ENCODE measurements at places on chromosomes 11 and 22.

- DNase-seq: no peak
Measured at GRCh38 chr11:44708009-44708408, 18.8 kb upstream of the TSPAN18 start.

DNA sequence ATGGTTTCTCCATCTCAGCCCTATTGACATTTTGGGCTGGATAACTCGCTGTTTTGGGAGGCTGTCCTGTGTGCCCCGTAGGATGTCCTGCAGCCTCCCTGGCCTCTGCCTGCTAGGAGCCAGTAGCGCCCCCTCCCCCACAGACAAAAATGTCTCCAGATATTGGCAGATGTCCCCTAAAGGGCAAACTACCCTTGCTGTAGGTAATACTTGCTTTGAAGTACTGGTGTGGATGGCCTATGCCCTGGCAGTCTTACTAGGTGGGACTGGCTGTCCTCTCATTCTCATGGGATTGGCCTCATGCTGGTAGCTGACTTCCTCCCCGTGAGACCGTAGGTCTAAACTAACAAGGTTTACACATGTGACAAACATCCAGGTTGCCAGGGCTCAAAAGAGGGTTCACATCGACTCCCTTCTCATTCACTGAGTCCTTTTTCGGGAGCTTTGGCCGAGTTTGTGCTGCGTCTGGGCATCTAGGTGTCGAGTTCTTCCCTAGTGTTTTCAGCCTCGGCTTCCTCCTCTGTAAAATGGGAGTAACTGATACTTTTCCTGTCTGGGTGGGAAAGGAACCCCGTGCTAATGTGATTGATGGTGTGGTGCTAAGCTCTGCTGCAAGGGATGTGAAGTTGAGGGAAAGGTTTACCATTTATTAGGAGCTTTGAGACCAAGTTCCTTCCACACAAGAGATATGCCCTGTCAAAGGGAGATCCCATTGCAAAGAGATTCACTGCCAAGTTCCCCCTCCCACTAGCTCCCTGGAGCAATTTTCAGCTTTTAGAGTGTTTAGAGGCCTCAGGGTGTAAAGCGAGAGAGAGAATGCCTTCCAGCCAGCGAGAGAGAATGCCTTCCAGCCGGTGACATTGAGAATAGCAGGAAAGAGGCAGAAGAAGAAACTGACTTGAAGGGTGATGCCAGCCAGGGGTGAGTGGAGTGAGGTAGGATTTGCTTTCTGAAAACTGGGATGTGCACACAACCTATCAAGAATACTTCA, 17.0 kb downstream of the PTPRJ start:
- no peak for DNase-seq

GRCh38 chr11:66614073-66614472, 2.4 kb upstream of the RBM14 start:
- no peak for DNase-seq

GRCh38 chr11:75342966-75343870, 8.2 kb downstream of the ARRB1 start:
- DNase-seq: peak; percentile 75

- no peak for DNase-seq
Measured at GRCh38 chr11:26268980-26269660, 62.8 kb upstream of the ANO3 start.

DNA sequence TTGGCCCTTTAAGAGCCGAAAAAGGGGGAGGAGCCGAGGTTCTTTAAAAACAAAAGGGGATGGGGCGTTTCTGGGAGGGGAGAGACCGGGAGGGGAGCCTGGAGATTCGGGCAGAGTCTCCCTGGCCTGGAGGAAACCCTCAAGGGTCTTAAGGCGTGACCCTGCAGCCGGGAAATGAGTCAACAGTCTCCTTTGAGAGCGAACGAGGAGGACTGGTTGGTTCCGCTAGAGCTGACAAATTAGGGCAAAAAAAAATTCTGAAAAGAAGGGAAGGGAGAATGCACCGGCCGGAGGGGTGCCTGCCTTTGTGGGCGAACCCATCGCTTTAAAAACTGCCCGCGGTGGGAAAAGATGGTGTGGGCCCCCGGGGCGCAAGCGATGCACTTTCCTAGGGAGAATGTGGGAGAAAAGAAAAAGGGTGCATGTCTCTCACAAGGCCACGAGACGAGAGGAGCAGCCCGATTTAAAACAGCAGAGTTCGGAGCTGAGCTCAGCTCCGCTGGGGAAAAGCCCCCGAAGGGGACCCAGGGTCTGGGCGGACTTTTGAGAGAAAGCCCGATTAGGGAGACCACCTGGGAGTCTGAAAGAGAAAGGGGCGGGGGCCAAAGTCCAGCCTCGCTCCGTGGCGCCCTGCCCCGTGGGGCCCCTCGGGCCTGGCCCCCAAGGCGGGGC, 874 bp downstream of the ZFTA start:
- peak; percentile 71 for DNase-seq

DNA sequence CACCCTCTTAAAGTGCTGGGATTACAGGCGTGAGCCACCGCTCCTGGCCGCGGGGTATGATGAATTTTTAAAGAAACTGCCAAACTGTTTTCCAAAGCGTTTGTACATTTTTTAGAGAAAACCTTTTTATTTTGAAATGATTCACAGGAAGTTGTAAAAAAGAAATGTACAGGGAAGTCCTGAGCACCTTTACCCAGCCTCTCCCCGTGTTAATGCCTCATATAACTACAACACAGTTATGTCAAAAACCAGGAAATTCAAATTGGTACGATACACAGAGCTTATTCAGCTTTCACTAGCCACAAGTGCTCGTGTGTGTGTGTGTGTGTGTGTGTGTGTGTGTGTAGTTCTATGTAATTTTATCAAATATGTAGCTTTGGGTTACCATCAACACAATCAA, 7.0 kb upstream of the FAM118A start:
- DNase-seq: no peak

- DNase-seq: peak; percentile 52
Measured at GRCh38 chr22:49548356-49549202, 279.1 kb downstream of the BRD1 start.

GRCh38 chr11:108508653-108509593, 10.7 kb upstream of the POGLUT3 start:
- no peak for DNase-seq

- no peak for DNase-seq
Measured at GRCh38 chr11:65204143-65204542, 22.4 kb downstream of the CAPN1 start.

GRCh38 chr11:134157451-134157850, 66.3 kb downstream of the NCAPD3 start:
- no peak for DNase-seq

DNA sequence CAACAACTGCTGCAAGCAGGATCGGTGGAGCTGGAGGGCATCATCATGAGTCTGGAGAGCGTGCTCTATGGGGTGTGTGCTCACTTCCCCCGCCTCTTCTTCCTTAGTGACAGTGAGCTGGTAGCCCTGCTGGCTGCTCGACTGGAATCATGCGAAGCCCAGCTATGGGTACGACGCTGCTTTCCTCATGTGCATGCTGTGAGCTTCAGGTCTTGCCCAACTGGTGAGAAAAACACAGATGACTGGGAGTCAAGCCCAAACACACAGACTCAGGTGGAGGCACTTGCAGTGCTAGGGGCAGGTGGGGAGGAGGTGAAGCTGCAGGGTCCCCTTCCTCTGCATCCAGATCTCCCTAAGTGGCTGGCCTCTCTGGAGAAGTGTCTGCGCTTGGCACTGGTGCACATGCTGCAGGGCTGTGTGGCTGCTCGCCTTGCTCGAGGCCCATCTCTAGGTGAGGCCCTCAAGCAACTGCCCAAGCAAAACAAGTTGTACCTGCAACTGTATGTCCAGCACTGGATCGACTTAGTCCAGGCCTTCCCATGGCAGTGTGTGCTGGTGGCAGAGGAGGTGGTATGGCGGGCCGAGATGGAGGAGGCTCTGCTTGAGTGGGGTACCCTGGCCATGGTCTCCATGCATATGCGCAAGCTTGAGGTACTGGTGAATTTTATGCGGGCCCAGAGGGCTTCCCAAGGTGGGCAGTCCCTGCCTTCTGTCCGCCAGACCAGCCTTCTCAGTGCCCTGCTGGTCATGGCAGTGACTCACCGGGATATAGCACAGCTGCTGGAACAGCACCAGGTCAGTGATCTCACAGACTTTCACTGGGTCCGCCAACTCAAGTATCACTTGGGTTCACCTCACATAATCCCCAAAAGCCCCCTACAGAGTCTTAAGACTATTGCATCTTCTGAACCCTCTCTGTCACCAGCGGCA, 48.1 kb downstream of the DNHD1 start:
- DNase-seq: no peak

- no peak for DNase-seq
Measured at GRCh38 chr22:30212363-30212995, 34.1 kb downstream of the LIF start.

DNA sequence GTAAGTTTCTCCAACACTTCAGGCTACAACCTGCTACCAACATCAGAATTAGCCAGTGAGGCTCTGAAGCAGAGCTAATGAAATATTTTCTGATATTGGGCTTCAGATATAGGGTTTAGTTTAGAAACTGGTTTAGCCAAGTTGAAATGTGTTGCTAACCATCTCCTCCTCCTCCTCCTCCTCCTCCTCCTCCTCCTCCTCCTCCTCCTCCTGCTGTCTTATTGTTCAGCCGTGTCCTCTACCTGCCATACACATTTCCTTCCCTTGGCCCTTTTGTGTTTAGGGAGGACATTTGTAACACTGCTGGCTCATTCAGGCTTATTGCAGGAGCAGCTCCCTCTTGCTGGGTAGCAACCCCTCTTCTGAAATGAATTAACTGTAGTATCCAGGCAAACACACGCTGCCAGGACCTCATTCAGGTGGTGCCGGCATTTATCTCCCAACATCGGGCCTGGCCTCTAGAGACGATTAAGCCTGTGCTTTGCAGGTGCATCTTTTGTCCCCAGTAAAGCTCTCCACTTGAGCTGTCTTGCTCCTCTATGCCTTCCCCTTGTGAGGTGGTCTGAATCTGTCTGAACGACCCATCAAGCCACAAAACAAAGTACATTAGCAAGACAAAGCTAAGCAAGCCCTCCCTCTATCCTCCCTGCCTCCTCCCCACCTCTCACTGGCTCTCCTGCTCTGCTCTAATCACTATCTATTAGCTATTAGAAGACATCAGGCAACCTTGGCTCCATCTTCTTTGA, 82.9 kb downstream of the KCNJ1 start:
- DNase-seq: peak; percentile 58

- DNase-seq: no peak
Measured at GRCh38 chr11:56474729-56475235, 1.6 kb upstream of the OR5M3 start.

DNA sequence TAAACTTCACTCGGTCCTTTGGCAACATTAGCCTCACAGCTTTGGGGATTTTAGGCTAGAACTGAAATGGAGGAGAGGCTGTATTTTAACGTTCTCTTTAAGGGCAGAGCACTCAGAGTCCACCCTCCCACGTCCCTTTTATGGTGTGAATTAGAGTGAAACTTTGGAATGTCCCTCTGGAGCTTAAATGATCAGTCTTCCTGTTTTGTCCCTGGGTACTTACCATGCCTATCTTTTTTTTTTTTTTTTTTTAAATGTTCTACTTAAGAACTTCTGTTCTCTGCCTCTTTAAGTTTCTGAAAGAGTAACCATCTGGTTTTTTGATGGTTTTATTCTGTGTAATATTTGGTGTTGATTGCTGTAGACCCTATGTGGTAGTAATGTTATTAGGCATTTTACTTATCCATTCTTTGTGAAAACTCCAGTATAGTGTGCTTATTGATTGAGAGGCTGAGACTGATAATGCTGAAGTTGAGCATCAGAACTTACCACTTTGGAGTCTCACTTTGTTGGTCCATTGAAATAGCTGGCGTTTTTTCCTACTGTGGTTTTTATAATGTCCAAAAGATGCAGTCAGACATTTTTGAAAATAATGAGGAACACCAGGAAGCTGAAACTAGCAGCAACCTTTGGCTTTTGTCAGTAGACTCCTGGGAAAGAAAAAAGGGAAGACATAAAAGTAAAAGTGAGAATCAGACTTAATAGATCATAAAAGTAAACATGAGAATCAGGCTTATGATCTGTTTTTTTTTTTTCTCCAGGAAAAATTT, 11.6 kb downstream of the UVRAG start:
- DNase-seq: no peak

- DNase-seq: no peak
Measured at GRCh38 chr22:49052023-49052538, 775.6 kb downstream of the BRD1 start.

GRCh38 chr11:120400564-120401364, 64.6 kb downstream of the ARHGEF12 start:
- DNase-seq: peak; percentile 27

DNA sequence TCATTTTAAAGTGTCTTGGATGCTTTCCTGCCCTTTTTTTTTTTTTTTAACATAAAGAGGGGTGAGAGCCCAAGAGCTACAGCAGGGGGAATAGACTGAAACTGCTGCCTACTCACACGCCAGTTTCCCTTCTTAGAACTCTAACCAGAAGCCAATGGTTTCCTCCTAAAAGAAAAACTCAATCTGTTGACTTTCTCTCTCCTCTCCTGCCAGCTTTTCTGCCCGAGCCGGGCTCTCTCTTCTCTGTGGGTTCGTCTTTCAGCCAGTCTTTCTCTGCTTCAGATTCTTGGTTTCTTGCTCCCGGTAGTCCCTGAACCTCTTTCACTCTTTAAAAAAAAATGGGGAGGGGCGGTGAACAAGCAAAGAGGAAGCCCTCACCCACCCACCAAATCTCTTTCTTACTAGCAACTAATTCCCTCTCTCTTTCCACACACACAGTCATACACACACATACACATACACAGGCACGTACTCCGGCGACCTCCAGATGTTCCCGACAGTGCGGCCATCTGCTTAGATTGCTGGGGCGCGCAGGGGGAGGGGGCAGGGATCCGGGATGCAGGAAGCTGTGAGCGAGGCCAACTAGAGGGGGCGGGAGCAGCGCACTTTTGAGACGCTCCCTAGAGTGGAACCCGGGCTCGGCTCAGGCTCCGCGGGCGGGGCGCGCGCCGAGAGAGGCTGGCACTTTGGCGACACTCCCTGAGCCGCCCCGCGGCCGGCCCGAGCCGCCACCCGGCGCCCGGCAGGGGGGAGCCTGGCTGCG, 444 bp upstream of the TSKU start:
- peak; percentile 90 for DNase-seq

- no peak for DNase-seq
Measured at GRCh38 chr11:63567044-63567840, 4.1 kb upstream of the PLAAT2 start.

DNA sequence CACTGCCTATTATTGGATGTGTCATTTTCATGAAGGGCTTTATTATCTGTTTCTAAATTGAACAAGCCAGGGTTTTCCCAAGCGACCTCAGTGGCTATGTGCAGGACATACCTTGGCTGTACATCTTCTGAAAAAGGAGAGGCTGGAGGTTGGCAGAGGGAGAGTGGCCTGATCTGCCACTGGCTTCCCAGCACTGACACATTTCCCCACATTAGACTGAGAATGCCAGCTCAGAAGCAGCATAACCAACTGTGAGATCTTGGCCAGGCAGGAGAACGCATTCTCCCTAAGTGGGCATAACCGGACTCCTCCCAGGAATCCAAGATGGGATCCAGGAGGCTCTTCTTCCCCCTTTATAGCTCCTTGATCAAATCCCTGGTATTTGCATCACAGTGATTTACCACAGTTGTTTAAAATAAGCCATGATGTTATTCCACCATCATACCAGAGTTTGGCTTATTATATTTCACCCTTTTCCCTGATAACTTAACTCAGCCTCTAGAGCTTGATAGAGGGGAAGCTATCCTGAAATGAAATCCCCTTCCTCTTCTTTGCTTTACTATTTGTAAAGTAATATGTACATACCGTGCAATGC, 33.8 kb downstream of the AMOTL1 start:
- DNase-seq: no peak

All from iPS-NIHi11 (cell line).